Body of pancreas (tissue), 4 donors: ENCODE measurements at places on chromosomes 3 and 15. TPM values are rescaled to one million over a fixed set of nuclear protein-coding genes. Genes with fewer than 3 reads are reported as not detected.

DNA sequence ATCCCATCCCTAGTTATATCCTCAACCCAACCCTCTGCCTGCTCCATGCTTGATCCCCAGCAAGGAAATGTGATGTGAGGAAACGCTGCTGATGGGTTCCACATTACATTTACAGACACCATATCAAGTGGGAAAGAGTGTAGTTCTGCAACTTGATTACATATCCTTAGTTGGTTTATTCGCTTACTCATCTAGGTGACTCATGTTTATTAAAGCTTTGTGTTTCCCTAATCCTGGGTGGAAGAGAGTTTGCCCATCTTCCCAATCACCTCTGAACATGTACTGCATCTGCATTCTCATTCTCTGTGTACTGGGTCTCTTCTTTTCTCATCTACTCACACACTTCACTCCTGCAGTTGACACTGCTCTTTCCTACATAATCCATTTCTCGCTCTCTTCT lies 91.7 kb upstream of the PDZRN3 start:
- no peaks in the 10 kb centered on the region for H3K36me3 ChIP-seq
- no peak overlapping the region for H3K27ac ChIP-seq
- H3K4me1 ChIP-seq = no peaks in the 10 kb centered on the region
- no peak for DNase-seq
- H3K27me3 ChIP-seq = no peaks in the 10 kb centered on the region

The MED12L gene
- total RNA-seq = 0.78 TPM

DNA sequence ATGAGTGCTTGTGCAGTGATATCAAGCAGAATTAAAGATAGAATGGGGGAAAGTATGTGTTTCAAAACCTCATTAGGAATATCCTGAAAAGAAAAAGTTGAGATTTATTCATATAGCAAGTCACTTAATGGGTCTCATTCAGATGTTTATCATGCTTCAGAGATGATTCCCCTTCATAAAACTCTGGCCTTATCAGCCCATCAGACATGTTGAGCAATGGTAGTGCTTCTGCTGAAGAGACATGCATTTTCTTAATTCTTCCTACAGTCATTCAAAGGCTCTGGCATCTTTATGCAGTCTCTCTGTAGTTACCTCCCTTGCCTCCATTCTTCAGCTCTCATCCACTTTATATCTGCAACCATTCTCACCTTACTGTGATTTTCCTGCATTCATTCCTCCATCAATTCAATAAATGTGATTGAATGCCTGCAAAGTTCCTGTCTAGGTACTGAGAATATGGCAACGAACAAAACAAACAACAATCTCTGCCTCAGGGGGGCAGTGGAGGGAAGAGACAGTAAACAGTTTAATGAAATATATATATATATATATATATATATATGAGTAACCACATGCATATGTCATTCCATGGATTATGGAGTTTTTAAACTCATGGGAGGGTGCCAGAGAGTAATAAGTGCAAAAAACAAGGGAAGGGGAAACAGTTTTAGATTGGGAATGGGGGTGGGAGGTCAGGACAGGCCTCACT lies 138.5 kb downstream of the NECTIN3 start:
- no peaks in the 10 kb centered on the region for H3K4me1 ChIP-seq
- no peak overlapping the region for H3K27ac ChIP-seq
- no peaks in the 10 kb centered on the region for H3K27me3 ChIP-seq
- no peak for DNase-seq
- no peaks in the 10 kb centered on the region for H3K36me3 ChIP-seq
- H3K4me3 ChIP-seq = no peak overlapping the region

GRCh38 chr3:46615050-46615775 lies 2.9 kb downstream of the FAM240A start:
- no peak for DNase-seq
- no peak overlapping the region for H3K27ac ChIP-seq
- peaks cover 8% of the 10 kb centered on the region for H3K4me1 ChIP-seq

GRCh38 chr15:32951736-32952464 lies 234.1 kb downstream of the GREM1 start:
- no peak overlapping the region for H3K4me3 ChIP-seq
- H3K27ac ChIP-seq = no peak overlapping the region
- no peak for DNase-seq
- no peaks in the 10 kb centered on the region for H3K27me3 ChIP-seq
- H3K36me3 ChIP-seq = no peaks in the 10 kb centered on the region
- no peaks in the 10 kb centered on the region for H3K4me1 ChIP-seq

DNA sequence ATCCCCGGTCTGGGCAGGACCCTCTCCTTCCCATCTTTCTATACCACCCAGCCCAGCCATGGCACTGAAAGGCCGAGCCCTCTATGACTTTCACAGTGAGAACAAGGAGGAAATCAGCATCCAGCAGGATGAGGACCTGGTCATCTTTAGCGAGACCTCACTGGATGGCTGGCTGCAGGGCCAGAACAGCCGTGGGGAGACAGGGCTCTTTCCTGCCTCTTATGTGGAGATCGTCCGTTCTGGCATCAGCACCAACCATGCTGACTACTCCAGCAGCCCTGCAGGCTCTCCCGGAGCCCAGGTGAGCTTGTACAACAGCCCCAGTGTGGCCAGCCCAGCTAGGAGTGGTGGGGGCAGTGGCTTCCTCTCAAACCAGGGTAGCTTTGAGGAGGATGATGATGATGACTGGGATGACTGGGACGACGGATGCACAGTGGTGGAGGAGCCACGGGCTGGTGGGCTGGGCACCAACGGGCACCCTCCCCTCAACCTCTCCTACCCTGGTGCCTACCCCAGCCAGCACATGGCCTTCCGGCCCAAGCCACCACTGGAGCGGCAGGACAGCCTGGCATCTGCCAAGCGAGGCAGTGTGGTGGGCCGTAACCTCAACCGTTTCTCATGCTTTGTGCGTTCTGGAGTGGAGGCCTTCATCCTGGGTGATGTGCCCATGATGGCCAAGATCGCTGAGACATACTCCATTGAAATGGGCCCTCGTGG lies 1.5 kb downstream of the SNX33 start:
- H3K27ac ChIP-seq = peak overlapping the region; percentile 98
- H3K4me1 ChIP-seq = peaks cover 67% of the 10 kb centered on the region
- peak; percentile 15 for DNase-seq
- H3K4me3 ChIP-seq = no peak overlapping the region
- no peaks in the 10 kb centered on the region for H3K36me3 ChIP-seq
- no peaks in the 10 kb centered on the region for H3K27me3 ChIP-seq

The CLEC3B gene
- 22.1 TPM for total RNA-seq

- H3K4me1 ChIP-seq = peaks cover 12% of the 10 kb centered on the region
- H3K27me3 ChIP-seq = peaks cover 6% of the 10 kb centered on the region
- no peaks in the 10 kb centered on the region for H3K36me3 ChIP-seq
- no peak for DNase-seq
- H3K4me3 ChIP-seq = no peak overlapping the region
- H3K27ac ChIP-seq = no peak overlapping the region
Measured at GRCh38 chr3:181725830-181726229, 14.1 kb downstream of the SOX2 start.

DNA sequence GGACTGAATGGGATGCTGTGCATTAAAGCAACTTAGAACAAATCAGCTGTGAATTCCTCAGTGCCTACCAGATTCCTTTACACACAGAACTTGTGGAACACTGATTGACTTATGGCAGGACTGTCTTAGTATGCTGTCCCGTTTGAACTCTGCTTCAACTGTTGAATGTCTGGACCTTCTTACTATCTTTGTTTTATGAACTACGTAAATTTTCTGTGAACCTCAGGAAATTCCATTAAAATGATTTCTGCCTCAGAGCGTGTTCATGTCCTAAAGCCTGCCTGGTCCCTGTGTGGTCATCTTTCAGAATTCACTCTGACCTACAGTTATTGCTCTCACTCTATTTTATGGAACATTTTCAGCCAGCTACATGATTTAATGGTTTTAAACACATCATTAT lies 29.4 kb upstream of the FBN1 start:
- no peaks in the 10 kb centered on the region for H3K36me3 ChIP-seq
- no peaks in the 10 kb centered on the region for H3K4me1 ChIP-seq
- H3K27ac ChIP-seq = no peak overlapping the region
- no peak for DNase-seq
- H3K27me3 ChIP-seq = no peaks in the 10 kb centered on the region
- no peak overlapping the region for H3K4me3 ChIP-seq

- no peak for DNase-seq
- H3K27me3 ChIP-seq = no peaks in the 10 kb centered on the region
- H3K4me3 ChIP-seq = no peak overlapping the region
Measured at GRCh38 chr3:169619793-169620192, 43.7 kb downstream of the MECOM start.

GRCh38 chr3:197260491-197261163 lies 37.8 kb downstream of the DLG1 start:
- H3K4me1 ChIP-seq = no peaks in the 10 kb centered on the region
- H3K27me3 ChIP-seq = no peaks in the 10 kb centered on the region
- H3K4me3 ChIP-seq = no peak overlapping the region
- no peaks in the 10 kb centered on the region for H3K36me3 ChIP-seq

- no peaks in the 10 kb centered on the region for H3K4me1 ChIP-seq
- no peak for DNase-seq
- H3K4me3 ChIP-seq = no peak overlapping the region
- H3K27me3 ChIP-seq = no peaks in the 10 kb centered on the region
Measured at GRCh38 chr3:189053322-189053721, 118.4 kb upstream of the TPRG1 start.

DNA sequence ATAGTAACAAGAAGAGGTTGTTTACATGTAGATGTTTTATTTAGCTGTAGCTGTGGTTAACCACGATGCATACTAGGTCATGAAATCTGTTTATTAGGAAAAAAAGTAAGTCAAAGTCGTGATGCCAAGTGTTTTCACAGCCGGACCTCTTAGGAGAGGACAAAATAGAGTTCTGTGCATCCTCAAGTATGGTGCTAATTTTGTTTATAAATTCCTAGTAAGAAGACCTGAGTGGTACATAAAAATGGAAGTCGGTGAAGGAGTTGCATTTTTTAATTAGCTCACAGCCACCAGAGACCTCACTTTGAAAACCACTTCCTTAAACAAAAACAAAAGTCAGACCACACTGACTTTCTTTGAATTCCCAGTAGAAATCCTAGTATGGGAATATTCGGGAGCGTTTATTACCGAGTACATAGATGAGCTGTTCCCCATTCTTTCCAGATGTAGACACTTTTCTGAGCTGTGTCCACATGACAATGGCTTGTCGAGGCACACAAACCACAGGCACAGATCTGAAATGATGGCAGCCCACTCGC lies 143.6 kb upstream of the UBE2E1 start:
- H3K27ac ChIP-seq = no peak overlapping the region
- H3K4me3 ChIP-seq = no peak overlapping the region
- no peaks in the 10 kb centered on the region for H3K4me1 ChIP-seq
- H3K27me3 ChIP-seq = no peaks in the 10 kb centered on the region
- H3K36me3 ChIP-seq = no peaks in the 10 kb centered on the region
